Stimulated activated CD4-positive, alpha-beta T cell treated with anti-CD3 and anti-CD28 coated beads, Interleukin-4, amount 100 ng/mL, for 1 hour (primary cell): ENCODE measurements at places on chromosomes 6 and 20.

GRCh38 chr20:32124916-32125454, 15.5 kb downstream of the TM9SF4 start:
- no peak for DNase-seq

- DNase-seq, result no peak
Measured at GRCh38 chr6:53956068-53956711, 155.1 kb upstream of the MLIP start.

- no peak for DNase-seq
Measured at GRCh38 chr20:46704714-46705377, 4.6 kb upstream of the SLC2A10 start.

- DNase-seq, result no peak
Measured at GRCh38 chr6:26195924-26196845, 109.0 kb downstream of the HFE start.

- no peak for DNase-seq
Measured at GRCh38 chr20:8740265-8740664, 328.6 kb upstream of the PLCB4 start.

- no peak for DNase-seq
Measured at GRCh38 chr6:131225959-131226358, 90.7 kb downstream of the AKAP7 start.

- DNase-seq, result peak; percentile 44
Measured at GRCh38 chr6:135128268-135128914, 52.7 kb upstream of the MYB start.

DNA sequence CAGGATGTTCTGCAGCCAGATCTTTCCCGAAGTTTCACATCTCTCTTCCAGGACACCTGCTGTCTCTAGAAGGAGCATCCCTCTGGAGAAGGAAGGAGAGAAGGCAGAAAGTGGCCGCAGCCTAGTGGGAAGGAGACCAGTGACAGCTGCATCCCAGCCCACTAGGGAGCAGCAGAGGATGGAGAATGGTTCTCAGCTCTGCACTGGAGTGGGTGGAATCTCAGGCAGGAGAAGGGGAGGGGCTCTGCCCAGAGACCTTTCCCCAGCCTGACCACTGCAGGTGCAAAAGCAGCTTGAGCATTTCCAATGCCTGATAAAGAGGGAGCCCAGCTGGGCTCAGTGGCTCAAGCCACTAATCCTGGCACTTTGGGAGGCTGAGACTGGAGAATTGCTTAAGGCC, 32.3 kb downstream of the NCR2 start:
- peak; percentile 6 for DNase-seq

DNA sequence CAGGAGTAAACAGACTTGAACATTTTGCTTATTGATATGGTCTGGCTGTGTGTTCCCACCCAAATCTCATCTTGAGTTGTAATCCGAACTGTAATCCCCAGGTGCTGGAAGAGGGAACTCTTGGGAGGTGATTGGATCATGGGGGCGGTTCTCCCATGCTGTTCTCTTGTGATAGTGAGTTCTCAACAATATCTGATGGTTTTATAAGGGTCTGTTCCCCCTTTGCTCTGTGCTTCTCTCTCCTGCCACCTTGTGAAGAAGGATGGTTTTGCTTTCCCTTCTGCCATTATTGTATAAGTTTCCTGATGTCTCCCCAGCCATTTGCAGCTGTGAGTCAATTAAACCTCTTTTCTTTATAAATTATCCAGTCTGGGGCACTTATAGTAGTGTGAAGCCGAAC, 40.0 kb downstream of the MYLIP start:
- no peak for DNase-seq

- peak; percentile 23 for DNase-seq
Measured at GRCh38 chr6:41505122-41506049, 40.8 kb upstream of the FOXP4 start.

DNA sequence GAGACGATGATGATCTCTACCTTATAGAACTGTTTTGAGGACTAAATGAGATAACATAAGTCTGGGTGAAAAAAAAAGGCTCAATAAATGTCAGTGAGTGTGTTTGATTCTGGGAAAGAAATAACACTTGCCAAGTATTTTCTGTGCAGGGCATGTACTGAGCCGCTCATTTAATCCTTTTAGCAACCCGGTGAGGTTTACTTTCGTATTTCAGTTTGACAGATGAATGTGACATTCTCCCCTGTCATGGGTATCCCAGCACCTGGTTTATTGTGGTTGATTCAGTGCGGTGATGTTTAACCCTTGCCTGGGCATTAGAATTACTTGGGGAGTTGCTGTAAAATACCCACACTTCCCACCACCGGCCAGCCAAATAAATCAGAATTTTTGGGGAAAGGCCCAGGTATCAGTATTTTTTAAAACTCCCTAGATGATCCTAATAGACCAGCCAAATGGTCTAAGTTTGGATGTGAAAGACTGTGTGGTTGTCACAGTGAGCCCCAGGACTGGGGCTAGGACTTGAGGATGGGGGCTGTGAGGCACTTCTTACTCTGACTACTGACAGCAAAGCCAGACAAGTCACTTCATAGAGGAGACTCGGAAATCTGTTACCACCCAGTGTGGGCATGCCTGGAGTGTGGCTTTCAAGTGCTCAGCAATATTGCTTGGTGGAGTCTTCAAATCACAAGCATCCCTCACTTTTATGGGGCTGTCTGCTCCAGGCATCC, 100.2 kb upstream of the KCNG1 start:
- no peak for DNase-seq

GRCh38 chr6:586553-586952, 70.3 kb downstream of the HUS1B start:
- no peak for DNase-seq

GRCh38 chr6:82750556-82750955, 315.1 kb downstream of the UBE3D start:
- DNase-seq, result no peak

- DNase-seq, result no peak
Measured at GRCh38 chr6:143405373-143406154, 44.9 kb downstream of the ADAT2 start.

DNA sequence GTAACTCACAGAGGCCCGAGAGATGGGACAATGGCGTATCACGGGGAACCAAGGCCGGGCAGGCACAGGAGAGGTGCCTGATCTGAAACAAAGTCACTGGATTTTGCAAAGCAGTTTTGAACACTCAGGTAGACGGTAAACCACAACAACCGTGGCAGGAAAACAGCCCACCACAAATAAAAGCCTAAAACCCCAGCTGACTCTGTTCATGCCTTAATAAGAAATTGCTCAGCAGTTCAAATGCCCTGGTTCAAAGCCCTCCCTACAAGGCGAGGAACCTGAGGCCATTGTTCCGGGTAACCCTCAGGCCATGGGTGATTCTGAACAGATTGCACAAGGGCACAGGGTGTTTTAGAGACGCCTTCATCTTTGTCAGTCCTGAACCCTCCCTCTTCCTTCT, 114.2 kb downstream of the MAP3K7 start:
- DNase-seq, result no peak

DNA sequence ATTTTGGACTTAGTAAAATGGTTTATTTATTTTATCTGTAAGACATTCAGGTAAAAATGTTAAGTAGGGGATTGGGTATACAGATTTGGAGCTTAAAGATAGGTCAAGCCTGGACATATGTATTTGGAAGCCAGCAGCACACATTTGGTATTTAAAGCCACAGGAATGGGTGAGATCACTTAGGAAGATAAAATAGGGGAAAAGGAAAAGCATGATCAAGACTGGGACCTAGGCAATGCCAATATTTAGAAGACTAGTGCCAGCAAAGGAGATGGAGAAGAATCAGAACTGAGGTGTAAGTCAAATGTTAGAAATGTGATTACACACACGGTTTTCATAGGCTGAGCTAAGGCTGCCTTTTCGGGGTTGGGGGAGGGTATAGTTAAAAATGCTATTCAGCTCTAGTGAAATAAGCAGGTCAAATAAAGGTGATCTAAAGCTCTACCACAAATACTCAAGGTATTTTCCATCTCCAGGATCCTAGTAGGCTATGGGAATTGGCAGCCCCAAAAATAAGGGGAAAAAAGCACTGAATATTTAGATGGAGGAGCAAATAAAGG, 20.6 kb downstream of the SLC2A12 start:
- no peak for DNase-seq

GRCh38 chr20:46897328-46897880, 2.8 kb downstream of the EYA2 start:
- DNase-seq, result no peak

- no peak for DNase-seq
Measured at GRCh38 chr6:14381829-14382677, 264.5 kb downstream of the CD83 start.

DNA sequence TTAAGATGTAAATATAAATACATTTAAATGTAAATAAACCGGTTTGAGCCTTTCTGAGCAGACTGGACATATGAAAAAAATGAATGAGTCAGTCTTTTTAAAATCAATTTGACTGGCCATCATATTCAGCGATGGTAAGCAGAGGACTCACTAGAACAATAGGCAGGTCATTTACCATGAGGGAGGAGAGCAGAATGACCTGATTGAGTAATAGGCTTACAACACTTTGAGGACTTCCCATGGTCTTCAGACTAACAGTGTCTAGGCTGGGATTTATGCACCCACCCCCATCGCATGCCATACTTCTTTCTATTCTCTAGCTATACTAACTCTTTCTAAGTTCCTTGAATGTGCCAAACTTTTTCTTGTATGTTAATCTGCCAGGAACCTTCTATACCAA, 241.9 kb upstream of the RAB32 start:
- DNase-seq, result no peak

DNA sequence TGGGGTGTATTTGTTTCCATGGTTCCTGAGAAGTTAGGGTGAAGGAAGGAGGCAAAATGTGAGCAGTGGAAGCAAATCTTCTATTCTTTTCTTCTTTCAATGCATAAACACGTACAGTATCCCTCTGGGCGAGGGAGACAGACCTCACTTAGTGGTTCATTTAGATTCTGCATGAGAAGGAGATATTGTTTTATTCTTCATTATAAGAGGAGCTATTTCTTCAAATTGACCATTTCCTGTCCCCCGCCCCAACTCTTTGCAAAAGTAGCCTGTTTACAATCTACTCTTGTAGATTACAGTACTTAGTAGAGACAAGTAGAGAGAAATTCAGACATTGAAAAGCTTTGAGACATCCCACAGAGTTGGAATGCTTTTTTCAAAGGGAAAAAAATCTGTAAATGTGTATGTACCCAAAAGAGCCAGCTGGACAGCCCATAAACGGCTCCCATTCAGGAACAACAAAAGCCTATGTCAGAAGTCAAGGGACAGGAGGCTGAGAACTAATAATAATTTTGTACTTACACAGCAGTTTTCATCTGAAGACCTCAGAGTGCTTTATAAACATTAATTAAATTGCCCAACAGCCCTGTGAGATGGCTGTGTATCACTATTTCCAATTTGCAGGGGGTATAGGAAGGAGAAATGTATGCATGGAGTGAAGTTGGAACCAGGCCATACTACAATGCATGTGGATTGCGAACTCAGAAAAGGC, 23.9 kb downstream of the CD83 start:
- no peak for DNase-seq

DNA sequence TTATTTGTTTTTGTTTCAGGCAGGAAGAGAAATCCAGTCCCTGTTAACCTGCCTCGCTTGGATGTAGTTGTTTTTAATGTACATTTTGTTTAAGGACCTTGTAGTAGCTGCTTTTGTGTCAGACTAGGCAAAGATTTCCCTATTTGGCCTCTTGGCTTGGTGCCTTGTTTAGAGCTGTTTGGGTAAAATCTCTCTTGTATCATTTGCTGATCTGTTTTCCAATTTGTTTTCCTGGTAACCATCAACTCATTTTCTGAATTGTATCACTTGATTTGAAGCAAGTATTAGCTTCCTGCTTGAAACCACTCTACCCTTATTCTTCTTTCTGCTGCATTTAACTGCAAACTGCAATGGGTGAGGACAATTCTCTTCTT, 160.7 kb downstream of the ZFAND3 start:
- no peak for DNase-seq

- DNase-seq, result no peak
Measured at GRCh38 chr20:39214828-39215227, 252.7 kb downstream of the DHX35 start.

DNA sequence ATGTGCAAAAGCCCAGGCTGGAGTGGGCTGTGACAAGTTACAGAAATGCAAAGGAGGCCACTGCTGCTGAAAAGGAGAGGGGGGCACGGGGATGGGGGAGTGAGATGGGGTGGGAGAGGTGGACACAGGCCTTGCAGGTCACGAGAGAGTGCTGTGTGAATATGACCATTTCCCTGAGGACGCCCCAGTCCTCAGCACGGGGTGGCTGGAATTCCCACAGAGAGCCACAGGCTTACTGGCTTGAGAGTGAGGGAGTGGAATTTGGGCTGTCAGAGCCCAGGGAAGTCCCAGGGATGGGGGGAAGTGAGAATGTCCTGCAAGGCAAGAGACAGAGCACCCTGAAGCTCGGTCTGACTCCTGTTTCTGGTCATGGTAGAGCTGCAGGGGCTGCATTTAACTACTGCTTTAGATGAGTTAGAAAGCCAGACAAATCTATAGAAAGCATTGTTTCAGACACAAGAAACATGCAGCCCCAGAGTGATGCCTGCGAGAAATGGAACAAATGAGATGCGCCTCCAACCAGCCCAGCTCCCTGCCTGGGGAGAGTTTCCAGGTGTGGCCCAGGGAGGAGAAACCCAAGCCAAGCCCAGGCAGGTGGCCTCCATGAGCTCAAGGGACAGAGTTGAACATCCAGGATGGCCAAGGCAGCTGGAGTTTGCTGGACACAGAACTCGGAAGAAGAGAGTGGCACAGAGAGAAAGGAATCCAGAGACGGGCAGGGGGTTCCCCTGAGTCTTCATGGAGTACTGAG, 30.5 kb downstream of the NPEPL1 start:
- no peak for DNase-seq
